IPS DF 6.9 (cell line): ENCODE measurements at places on chromosomes 3 and 15.

- DNase-seq: no peak
These were observed 1273.9 kb downstream of the OTOL1 start for GRCh38 chr3:162770551-162770950.

GRCh38 chr3:149120051-149120972 lies 9.1 kb upstream of the HPS3 start:
- no peak for DNase-seq

GRCh38 chr15:85708402-85708941 lies 86.3 kb downstream of the KLHL25 start:
- no peak for DNase-seq

GRCh38 chr3:48414376-48415250 lies 15.3 kb downstream of the PLXNB1 start:
- DNase-seq: no peak

- no peak for DNase-seq
These were observed 8.0 kb upstream of the CERS3 start for GRCh38 chr15:100536733-100537132.

DNA sequence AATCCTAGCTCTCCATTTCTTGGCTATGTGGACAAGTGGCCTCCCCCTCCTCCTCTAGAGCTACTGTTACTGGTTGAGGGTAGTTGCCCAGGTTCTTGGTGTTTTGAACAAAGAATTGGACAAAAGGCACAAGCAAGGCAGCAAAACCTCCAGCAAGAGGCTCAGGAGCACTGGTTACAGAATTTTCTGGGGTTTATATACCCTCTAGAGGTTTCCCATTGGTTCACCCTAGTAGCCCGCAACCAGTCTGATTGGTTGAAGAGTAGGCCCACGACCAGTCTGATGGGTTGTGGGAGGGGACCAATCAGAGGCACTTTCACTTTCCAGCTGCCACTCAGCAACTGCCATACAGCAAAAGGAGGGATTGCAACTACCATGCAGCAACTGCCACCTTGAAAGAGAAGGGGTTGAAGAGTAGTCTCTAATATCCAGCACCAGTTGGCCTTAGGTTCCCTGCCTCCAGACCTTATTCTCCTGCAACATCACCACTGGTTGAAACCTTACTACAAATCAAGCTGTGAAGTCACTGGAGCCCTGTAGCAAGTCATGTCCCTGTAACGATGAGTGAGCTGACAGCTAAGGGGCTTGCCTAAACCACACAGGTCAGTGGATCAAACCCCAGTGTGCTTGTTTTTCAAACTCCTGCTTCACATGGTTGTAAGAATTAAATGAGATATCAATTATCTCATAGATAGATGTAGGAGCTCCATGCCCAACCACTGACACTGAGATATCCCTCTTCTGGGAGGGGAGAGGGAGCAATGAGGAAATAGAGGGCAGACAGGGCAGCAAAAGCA lies 2.9 kb upstream of the C15orf39 start:
- no peak for DNase-seq

GRCh38 chr3:99874237-99875002 lies 56.8 kb downstream of the CMSS1 start:
- DNase-seq: no peak

DNA sequence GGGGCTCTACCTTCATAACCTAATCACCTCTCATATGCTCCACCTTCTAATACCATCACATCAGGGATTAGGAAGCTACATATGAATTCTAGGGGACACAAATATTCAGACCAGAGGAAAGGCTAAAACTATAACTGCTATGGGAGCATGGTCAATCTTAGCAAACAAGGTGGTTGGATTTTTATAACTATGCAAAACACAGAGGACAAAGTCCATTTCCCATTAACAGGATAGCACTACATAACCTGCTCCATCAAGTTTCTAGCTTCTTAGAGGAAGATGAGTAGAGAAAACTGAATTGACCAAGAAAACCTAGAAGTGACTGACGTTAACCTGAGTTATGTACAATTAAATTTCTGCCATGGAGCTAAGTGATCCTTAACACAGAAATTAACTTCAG lies 398.6 kb downstream of the TBL1XR1 start:
- no peak for DNase-seq
